ENCODE measurements at places on chromosomes 6 and 20. TPM values are rescaled to one million over a fixed set of nuclear protein-coding genes. Genes with fewer than 3 reads are reported as not detected.

The SLC44A4 gene
- 0.17 TPM for total RNA-seq

The BPIFB2 gene
- not detected for total RNA-seq

The OXT gene
- total RNA-seq, result 1.0 TPM

The RUNX2 gene
- 34.9 TPM for total RNA-seq

The CBFA2T2 gene
- total RNA-seq, result 10.9 TPM

The PPP1R14C gene
- total RNA-seq, result 0.21 TPM

The ZNF322 gene
- 11.3 TPM for total RNA-seq

The OTOR gene
- total RNA-seq, result not detected

GRCh38 chr6:107216197-107216933, 101.0 kb upstream of the BEND3 start:
- no peak for DNase-seq
- no peaks in the 10 kb centered on the region for H3K27me3 ChIP-seq
- no peaks in the 10 kb centered on the region for H3K36me3 ChIP-seq
- H3K4me3 ChIP-seq, result no peak overlapping the region
- peaks cover 5% of the 10 kb centered on the region for H3K4me1 ChIP-seq

DNA sequence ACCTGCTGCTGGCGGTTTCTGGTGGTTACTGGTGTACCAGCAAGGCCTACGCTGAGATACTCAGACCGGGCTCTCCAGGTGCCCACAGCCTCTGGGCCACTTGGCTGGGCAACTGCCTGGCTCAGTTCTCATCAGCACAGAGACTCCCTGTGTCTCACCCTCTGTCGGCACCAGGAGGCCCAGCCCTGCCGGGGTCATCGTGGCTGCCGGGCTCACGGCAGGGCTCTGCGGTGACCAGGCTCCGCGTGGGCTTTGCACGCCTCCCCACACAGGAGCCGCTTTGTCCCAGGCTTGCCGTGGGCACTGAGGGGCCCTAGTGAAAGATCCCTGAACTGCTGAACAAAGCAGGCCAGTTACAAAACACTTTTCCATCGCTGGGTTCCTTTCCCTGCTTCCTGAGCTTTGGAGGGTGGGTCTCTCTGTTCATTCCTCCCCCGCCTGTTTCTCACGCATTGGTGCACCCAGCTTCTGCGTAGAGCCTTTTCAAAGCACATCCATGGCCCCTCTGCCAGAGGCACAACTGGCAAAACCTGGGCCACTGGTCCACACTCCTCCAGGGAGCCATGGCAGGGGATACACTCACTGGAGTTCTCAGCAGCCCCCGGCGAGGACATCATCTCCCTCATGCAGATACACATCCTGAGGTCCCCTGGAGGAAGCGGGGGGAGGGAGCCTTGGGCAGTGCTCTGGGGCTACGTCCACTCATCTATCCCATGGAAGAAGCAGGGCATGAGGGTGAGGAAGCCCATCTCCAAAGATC, 117.0 kb downstream of the NFATC2 start:
- H3K27ac ChIP-seq, result peak overlapping the region; percentile 90
- peak overlapping the region; percentile 40 for H3K4me3 ChIP-seq
- no peaks in the 10 kb centered on the region for H3K27me3 ChIP-seq
- peaks cover 91% of the 10 kb centered on the region for H3K4me1 ChIP-seq

DNA sequence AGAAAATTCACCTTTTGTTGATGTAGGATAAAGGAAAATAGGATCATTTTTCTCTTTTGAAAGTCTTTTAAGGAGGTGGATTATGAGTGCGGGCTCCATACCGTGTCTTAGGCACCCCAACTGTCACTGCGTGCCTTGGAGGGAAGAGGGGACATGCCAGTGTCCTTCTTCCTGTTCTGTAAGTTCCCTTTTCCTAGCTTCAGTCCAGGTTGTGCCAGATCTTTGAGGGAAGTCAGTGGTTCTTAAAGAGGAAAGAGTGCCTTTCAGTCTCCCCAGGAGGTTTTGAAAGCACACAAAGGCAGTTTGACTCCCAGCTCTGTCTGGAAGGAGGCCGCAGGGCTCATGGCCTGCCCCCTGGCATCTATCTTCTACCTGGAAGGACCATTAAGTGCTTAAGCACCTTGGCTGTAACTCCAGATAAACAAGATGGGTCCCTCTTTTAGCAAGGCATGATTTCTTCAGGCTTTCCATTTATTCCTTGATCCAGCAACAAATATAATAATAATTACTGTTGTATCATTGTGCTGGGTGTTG, 13.0 kb downstream of the EFCAB8 start:
- no peaks in the 10 kb centered on the region for H3K27me3 ChIP-seq
- no peaks in the 10 kb centered on the region for H3K36me3 ChIP-seq
- H3K4me1 ChIP-seq, result no peaks in the 10 kb centered on the region

GRCh38 chr6:35080016-35080680, 61.0 kb downstream of the TCP11 start:
- H3K27me3 ChIP-seq, result no peaks in the 10 kb centered on the region
- H3K36me3 ChIP-seq, result peaks cover 9% of the 10 kb centered on the region
- H3K27ac ChIP-seq, result no peak overlapping the region
- DNase-seq, result no peak
- H3K4me3 ChIP-seq, result no peak overlapping the region

- no peaks in the 10 kb centered on the region for H3K36me3 ChIP-seq
- no peaks in the 10 kb centered on the region for H3K4me1 ChIP-seq
- H3K4me3 ChIP-seq, result no peak overlapping the region
- no peak overlapping the region for H3K27ac ChIP-seq
- no peak for DNase-seq
Observed at GRCh38 chr6:75381877-75382633, 97.5 kb upstream of the TMEM30A start.

GRCh38 chr6:90003069-90003795, 109.0 kb downstream of the GJA10 start:
- H3K27me3 ChIP-seq, result no peaks in the 10 kb centered on the region
- H3K4me3 ChIP-seq, result no peak overlapping the region
- no peak for DNase-seq
- no peak overlapping the region for H3K27ac ChIP-seq
- peaks cover 35% of the 10 kb centered on the region for H3K36me3 ChIP-seq

GRCh38 chr20:13200767-13201500, 20.1 kb upstream of the ISM1 start:
- no peaks in the 10 kb centered on the region for H3K36me3 ChIP-seq
- no peaks in the 10 kb centered on the region for H3K4me1 ChIP-seq
- H3K27me3 ChIP-seq, result peaks cover 6% of the 10 kb centered on the region
- H3K4me3 ChIP-seq, result no peak overlapping the region
- no peak for DNase-seq

- no peak overlapping the region for H3K4me3 ChIP-seq
- no peak overlapping the region for H3K27ac ChIP-seq
- peaks cover 38% of the 10 kb centered on the region for H3K36me3 ChIP-seq
- H3K27me3 ChIP-seq, result no peaks in the 10 kb centered on the region
- no peak for DNase-seq
Observed at GRCh38 chr20:47296950-47297349, 59.5 kb downstream of the ZMYND8 start.

- peak; percentile 40 for DNase-seq
- H3K27ac ChIP-seq, result peak overlapping the region; percentile 59
Observed at GRCh38 chr6:36752187-36752885, 54.7 kb downstream of the RAB44 start.

- no peaks in the 10 kb centered on the region for H3K27me3 ChIP-seq
- H3K36me3 ChIP-seq, result no peaks in the 10 kb centered on the region
- no peaks in the 10 kb centered on the region for H3K4me1 ChIP-seq
- H3K27ac ChIP-seq, result no peak overlapping the region
Observed at GRCh38 chr6:121748376-121748775, 312.9 kb downstream of the GJA1 start.

- H3K27me3 ChIP-seq, result no peaks in the 10 kb centered on the region
- no peak for DNase-seq
Observed at GRCh38 chr6:84353459-84354423, 126.3 kb upstream of the CEP162 start.

GRCh38 chr6:19864285-19864684, 27.1 kb downstream of the ID4 start:
- no peak overlapping the region for H3K4me3 ChIP-seq
- no peaks in the 10 kb centered on the region for H3K36me3 ChIP-seq
- H3K4me1 ChIP-seq, result no peaks in the 10 kb centered on the region
- H3K27me3 ChIP-seq, result no peaks in the 10 kb centered on the region

DNA sequence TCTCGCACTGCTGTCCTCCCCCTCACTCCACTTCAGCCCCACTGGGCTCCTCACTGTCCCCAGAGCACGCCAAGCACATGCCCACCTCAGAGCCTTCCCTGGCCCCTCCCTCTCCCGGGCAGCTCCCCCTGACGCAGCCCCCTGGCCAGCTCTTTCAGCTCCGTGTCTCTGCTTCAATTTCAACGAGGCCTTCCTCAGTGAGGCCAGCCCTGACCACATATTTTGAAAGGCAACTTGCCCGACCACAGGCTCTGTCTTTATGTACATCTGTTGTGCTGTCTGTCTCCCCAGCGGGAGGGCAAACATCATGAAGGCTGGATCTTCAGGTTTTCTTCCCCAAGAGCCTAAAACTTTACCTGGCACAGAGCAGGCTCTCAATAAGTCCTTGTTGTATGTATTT, 44.6 kb downstream of the JPH2 start:
- no peak overlapping the region for H3K27ac ChIP-seq
- peaks cover 12% of the 10 kb centered on the region for H3K27me3 ChIP-seq
- no peak overlapping the region for H3K4me3 ChIP-seq
- no peak for DNase-seq
- H3K36me3 ChIP-seq, result no peaks in the 10 kb centered on the region

DNA sequence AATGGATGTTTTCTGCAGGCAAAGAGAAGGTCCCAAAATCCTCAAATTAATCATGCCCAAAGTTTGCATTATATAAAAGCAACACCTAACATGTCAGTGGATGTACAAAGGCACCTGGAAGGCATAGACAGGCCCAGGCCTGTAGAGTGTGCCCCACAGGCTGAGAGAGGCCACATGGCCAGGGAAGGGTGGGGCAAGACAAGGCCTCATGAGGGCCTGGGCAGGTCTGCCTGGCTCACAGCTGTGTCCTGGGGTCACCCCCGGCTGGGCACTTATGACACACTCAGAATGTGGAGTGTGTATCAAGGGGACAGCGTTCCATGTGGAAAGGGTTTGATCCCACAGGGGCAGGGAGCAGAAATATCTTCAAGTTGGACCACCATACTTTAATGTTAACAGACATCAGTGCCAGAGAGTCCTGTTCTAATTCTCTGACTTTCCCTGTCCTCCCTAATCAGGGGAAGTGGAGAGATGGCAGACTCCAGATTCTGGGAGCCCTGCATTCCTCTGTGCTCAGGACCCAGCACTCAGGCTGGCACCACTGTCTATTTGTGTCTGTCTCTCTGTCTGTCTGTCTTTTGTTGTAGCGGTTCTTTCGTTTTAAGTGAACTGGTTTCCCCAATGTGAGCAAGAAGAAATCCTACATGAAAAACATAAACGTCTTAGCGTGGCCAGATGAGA, 178.3 kb upstream of the FOXA2 start:
- no peak for DNase-seq
- no peak overlapping the region for H3K27ac ChIP-seq
- H3K4me1 ChIP-seq, result no peaks in the 10 kb centered on the region
- H3K27me3 ChIP-seq, result no peaks in the 10 kb centered on the region
- H3K4me3 ChIP-seq, result no peak overlapping the region

- H3K4me3 ChIP-seq, result no peak overlapping the region
- H3K4me1 ChIP-seq, result no peaks in the 10 kb centered on the region
Observed at GRCh38 chr6:139699911-139700310, 325.5 kb upstream of the CITED2 start.

DNA sequence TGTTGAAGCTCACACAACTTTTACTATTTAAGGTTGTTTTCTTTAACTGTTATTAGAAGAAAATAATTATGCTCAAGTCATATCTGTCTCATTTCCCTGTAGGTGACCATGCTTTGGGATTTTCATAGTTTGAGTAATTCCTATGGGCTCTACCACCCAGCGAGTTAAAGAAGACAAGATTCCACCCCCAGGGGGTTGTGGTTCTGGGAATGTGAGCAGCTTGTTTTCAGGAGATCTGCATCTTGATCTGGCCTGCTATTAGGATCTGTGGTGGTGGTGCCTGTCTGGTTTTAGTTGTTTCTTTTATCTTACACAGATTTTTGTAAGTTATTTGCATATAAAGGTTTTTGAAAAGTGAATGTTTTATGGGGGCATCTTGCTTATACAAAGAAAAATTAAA, 20.2 kb upstream of the REV3L start:
- no peak overlapping the region for H3K4me3 ChIP-seq
- peaks cover 7% of the 10 kb centered on the region for H3K4me1 ChIP-seq
- H3K27me3 ChIP-seq, result no peaks in the 10 kb centered on the region
- no peak overlapping the region for H3K27ac ChIP-seq

- H3K27me3 ChIP-seq, result no peaks in the 10 kb centered on the region
- H3K36me3 ChIP-seq, result no peaks in the 10 kb centered on the region
- DNase-seq, result no peak
- no peak overlapping the region for H3K4me3 ChIP-seq
- H3K27ac ChIP-seq, result no peak overlapping the region
Observed at GRCh38 chr6:95185874-95186273, 391.5 kb upstream of the MANEA start.

Measured in activated CD4-positive, alpha-beta memory T cell treated with anti-CD3 and anti-CD28 coated beads for 36 hours (primary cell).